Calu3 (cell line): ENCODE measurements at places on chromosomes 1 and 21. TPM values are rescaled to one million over a fixed set of nuclear protein-coding genes. Genes with fewer than 3 reads are reported as not detected.

Gene SLC2A5
- 0.33 TPM in 1 of 2 replicates, not detected in the other for total RNA-seq

Gene FAM72C
- 8.3 and 8.4 TPM in 2 replicates for total RNA-seq

Gene STYXL2
- not detected in 2 replicates for total RNA-seq

Gene HIVEP3
- 5.6 and 9.0 TPM in 2 replicates for total RNA-seq

Gene LAMB3
- total RNA-seq, result 331 and 333 TPM in 2 replicates

- DNase-seq, result no peak
Measured at GRCh38 chr21:38626306-38626705, 128.0 kb upstream of the ERG start.

DNA sequence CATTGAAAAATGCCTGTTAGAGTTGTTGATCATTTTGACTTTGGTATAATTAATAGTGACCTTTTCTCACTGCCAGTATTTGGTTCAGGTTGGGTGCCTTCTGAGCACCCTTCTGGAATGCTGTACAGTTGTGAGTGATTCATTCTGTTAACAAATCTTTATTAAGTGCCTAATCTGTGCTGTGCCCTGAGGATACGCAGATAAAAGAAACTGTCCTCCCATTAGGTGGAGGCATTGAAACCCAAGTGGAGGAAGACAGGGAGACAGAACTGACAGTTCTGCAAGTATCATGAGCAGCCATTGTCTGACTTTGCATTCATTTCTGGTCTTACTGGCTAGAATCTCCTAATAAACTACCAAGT is 76.1 kb upstream of the ZNF326 start:
- DNase-seq, result no peak

GRCh38 chr1:24364975-24365678 is 46.0 kb downstream of the GRHL3 start:
- no peak for DNase-seq

DNA sequence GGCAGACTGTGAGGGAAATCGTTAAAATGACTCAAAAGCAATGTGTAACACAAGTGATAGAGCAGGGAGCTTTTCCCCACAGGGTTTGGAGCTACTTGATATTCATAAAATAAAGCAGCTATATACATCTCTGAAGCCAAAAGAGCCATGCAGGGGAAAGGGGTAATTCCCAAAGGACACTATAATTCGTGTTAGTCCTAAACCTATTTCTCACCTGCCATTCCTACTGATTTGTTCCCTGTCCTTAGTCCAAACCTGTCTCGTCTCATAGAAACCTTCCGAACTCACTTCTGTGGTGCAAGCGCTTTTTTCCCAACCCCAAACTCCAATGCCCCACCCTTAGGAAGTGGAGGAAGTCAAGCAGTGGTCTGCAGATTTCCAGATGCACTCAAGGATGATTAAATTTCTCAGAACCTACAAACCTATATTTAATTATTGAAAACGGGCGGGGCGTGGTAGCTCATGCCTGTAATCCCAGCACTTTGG is 946 bp upstream of the HNRNPR start:
- no peak for DNase-seq

DNA sequence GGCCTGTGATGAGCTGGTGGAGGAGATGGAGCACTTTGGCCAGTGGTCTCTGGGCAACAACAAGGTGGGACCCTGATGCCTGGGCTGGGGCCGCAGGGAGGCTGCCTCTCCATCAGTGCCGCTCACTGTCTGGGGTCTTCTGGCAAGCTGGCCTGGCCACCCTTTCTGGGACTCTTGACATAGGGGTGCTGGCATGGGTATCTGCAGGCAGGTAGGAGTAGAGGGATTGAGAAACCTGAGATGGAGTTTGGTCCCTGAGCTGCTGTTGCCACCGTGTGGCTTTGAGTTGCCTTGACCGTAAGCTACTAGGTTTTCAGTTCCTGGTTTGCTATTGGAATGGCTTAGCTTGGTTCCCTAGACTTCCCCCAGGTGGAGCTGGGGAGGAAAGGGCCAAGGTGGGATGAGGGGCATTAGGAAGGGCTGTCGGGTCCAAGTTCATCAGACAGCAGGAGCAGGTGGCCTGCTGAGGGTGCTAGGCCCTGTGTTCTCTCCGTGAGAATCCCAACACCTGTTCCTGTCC is 13.2 kb upstream of the MFN2 start:
- peak; percentile 46 for DNase-seq

DNA sequence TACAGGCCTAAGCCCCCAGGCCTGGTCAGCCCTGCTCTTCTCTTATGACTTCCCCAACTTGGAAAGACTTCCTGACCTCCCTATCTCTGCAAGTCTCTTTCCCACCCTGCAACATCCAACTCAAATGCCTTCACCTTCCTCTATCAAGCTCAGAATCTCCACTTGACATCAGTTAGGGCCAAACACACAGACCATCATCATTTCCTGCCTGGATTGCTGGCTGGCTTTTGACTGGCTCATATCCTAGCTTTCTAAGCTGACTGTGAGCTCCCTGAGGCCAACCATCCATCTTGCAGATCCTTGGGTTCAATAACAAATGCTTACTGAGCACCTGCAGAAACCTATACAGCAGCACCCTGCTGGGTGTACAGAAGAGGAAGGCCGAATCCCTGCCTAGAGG is 137.3 kb upstream of the EDN2 start:
- DNase-seq, result no peak

DNA sequence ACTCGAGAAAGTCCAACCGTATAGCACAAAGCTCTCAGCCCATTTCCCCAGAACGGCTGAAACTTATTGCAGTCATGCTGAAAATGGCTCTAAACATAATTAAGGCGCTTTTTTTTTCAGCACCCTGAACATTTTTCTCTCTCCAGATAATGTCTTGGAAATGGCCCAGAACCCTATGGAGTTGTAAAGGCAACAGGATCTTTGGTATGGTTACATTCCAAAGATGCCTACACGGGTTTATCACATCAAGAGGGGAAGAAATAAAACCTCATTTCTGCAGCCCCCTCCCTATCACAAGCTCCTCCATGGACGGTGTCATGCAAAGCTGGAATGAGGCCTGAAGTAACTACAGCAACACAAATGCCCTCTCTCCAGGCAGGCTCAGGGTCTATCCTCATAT is 126.4 kb upstream of the GALNT2 start:
- no peak for DNase-seq

DNA sequence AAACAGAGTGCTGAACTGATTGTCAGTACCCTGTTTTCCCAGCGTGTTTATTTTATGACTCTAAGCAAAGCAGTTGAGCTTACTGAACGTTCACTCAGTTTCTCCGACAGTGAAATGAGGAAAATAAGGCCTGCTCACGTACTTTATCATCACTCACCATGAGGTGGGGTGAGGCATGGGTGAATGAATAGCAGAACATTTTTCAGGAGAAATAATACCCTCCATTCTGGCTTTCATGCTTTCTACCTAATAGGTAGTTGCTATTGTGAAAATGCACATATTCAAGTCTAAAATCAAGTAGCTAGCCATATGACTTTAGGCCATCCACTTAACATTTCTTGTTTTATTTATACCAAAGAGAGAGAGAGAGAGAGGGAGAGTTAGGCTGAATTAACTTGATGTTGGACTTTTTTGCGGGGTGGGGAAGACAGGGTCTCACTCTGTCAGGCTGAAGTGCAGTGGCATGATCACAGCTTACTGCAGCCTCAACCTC is 178.2 kb downstream of the VPS13D start:
- no peak for DNase-seq

GRCh38 chr1:244963231-244963826 is 99.0 kb upstream of the HNRNPU start:
- DNase-seq, result no peak

DNA sequence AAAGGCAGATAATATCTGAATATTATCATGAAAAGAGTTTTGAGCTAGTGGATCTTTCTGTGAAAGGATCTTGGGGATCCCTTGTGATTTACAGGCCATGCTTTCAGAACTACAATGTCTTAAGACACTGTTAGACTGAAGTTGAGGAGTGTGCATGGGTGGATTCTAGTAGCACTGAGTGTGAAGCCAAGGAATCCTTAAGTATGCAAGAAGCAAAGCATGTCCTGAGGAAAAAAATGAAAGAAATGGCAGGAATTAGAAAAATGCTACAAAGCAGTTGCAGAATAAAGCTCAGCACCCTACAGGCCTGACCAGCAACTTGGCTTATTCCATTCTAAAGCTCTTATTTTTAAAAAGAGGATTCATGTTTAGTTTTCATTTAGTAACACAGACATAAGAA is 11.9 kb downstream of the STX6 start:
- DNase-seq, result no peak

DNA sequence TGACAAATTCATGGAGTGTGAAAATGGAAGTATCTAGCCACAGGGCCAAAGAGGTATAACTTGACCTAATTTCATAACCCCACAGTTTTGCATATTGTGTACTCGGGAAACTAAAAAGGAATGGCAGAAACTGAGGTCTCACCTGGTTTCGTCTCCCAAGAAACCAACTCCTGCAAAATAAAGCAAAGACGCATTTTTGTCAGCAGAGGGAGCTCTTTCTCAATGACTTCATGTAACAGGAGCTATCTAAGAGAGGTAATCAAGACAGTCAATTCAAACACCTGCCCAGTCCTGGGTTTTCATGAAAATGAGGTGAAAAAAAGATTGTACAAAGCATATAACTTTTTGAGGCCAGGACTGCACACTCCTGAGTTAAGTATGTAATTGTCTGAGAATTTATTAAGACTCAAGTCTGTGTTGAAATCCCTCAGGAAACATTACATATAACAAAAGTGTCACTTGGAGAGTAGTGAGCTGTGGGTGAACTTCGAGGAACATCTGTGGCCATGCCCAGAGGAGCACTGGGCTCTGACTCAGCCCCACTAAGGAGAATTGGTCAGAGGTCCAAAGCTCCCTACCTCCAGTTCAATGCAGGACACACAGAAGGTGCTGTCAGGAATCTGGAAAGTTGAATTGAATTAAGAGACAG is 17.6 kb downstream of the FCRL4 start:
- peak; percentile 69 for DNase-seq

- no peak for DNase-seq
Measured at GRCh38 chr1:82223091-82223490, 422.4 kb downstream of the ADGRL2 start.

- DNase-seq, result peak; percentile 81
Measured at GRCh38 chr1:58768971-58769808, 14.7 kb downstream of the JUN start.

DNA sequence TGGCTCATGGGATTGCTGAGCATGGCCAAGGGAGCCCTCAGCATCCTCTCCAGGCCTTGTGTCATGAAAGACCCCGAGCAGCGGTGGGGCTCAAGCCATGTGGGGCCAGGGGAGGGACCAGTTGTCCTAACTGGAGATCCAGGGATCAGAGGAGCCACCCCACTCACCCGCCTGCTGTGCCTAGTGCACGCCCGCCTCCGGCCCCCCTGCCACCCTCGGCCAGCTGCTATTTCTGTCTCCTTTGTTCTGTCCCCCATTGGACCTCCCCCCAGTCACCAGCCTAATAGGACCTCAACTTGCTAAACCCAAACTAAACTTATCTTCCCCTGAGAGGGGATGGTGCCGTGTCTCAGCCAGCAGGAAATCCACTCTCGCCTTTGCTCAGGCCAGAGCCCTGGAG is 44.4 kb downstream of the TP73 start:
- no peak for DNase-seq
